Activated CD4-positive, alpha-beta T cell treated with anti-CD3 and anti-CD28 coated beads for 48 hours (primary cell): ENCODE measurements at places on chromosomes 6 and 20.

DNA sequence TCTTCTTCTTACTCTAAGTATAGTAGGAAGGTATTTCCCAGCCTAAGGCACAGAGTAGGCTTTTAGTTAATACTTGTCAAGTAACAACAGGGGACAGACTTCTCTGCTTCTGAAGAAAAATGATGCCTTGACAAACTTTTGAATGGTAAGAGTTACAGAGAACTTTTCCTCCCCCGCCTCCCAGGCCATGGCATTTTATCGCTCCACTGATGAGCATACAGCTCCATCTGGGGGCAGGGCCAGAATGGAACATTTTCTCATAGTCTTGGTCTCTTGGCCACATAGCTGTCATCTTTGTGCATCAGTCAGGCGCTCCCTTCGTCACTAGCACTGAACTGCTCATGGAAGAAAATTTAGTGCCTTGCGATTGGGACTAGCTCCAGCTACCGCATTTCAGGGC lies 1066.8 kb upstream of the CITED2 start:
- DNase-seq = peak; percentile 9

GRCh38 chr6:129695373-129696027 lies 14.5 kb downstream of the ARHGAP18 start:
- peak; percentile 51 for DNase-seq

- DNase-seq = no peak
Observed at GRCh38 chr6:135905604-135906300, 54.3 kb downstream of the PDE7B start.

GRCh38 chr6:164130151-164130550 lies 715.6 kb downstream of the QKI start:
- no peak for DNase-seq

GRCh38 chr20:24289737-24290481 lies 179.5 kb upstream of the SYNDIG1 start:
- DNase-seq = peak; percentile 12

- no peak for DNase-seq
Observed at GRCh38 chr6:129472239-129472638, 237.7 kb downstream of the ARHGAP18 start.

DNA sequence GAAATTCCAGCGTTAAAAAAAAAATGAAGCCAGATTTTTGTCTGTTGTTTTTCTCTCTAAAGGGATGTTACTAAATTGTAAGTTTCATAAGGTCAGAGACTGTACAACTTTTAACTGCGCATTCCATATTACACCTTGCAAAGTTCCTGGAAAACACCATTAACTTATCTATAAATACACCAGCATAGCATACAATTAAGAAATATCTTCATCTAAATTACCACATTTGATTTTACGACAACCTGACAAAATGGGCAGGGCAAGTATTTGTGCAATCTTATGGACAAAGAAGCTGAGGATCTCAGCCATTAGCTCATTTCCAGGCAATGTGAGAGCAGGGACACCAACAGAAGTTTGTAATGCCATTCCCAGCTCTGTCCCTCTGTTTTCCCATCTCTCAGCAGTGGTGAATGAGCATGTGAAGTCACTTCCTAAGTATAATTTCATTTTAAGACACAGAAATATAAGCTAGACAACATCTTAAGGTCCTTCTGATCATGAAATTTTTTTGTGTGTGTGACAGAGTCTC lies 12.9 kb upstream of the GCM1 start:
- DNase-seq = no peak

DNA sequence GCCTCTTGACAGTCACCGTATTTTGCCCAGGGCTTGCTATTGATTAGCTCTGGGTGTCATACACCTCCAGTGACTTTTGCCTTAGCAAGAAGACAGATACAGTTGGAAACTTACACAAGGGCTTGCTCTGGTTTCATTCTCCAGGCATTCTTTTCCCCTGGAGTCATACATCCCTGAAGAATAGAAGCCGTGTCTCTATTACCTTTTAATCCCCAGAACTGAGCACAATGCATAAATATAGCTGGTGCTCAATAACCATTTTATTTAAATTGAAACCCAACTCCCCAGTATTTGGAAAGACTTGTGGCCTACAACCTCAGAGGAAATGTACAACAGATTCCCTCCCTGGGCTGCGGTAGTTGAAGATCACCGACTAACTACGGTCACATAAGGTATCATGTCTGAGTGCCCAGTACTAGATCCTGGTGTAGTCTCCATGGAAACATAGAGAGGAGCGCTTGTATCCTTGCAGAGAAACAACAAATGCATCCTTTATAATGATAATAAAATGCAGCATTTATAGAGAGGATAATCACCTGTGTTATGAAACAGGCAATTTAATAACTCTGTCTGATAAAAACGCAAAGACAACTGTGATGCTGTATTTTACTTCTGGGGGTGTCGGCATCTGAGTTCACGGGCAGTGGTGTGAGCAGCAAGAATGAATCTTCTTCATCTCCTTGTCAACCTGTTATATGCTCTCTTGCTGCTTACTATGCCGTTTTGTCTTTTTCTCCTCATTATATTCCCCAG lies 401.2 kb upstream of the AGPAT4 start:
- no peak for DNase-seq

DNA sequence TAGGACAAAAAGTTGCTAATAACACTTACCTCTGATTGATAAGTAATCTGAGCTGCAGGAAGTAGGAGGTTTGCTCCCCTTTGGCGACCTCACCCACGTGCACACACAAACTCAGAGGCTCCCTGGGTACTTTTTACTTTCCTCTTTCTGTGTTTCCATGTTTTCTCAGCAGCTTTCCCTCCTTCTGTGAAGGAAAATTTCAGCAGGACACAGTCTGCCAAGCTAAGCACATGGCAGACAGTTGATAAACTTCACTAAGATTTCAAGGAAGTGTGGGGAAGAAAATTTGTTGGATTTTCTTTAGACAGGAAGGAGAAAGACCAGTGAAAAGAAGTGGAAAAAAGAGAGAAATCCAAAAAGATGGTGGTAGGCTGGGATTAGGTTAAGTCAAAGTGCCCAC lies 215.5 kb upstream of the ARG1 start:
- DNase-seq = no peak

DNA sequence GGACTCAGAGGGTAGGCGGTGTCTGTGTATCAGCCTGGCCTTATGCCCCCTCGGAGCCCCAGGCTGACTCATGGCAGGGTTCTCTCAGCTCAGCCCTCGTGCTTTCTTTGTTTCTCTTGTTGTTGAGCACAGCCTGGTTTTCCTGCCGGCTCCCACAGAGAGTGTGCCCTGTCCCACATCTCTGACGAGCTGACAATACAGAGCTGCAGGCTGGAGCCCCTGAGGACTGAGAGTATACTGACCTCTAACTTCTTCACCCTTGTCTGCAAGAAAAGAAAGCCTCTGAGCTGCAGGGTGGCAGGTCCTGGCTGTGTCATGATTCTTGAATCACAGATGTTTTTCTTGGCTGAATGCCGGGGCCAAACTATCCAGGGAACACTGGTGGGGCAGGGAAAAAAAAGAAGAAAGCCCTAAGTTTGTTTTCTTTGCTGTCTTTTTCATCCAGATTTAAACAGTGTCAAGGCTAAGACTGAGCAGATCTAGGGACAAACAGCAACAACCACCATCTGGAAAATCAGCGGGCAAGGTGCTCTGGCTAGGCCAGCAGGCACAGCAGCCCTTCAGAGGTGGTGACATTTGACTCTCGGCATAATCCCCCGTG lies 63.3 kb upstream of the ZNF133 start:
- DNase-seq = no peak

DNA sequence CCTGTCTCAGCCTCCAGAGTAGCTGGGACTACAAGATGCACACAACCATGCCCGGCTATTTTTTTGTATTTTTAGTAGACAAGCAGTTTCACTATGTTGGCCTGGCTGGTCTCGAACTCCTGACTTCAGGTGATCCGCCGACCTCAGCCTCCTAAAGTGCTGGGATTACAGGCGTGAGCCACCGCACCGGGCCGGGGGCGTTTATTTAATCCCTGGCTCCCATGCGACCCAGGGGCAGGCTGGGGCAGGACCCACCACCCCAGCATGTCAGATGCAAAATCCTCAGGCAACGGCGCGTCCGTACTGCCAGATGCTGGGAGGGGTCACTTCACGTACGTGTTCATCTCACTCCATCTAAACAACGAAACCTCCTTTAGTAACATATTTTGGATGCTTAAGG lies 518.7 kb upstream of the NOX3 start:
- DNase-seq = peak; percentile 10

GRCh38 chr6:53189554-53189953 lies 40.9 kb upstream of the GCM1 start:
- DNase-seq = no peak

DNA sequence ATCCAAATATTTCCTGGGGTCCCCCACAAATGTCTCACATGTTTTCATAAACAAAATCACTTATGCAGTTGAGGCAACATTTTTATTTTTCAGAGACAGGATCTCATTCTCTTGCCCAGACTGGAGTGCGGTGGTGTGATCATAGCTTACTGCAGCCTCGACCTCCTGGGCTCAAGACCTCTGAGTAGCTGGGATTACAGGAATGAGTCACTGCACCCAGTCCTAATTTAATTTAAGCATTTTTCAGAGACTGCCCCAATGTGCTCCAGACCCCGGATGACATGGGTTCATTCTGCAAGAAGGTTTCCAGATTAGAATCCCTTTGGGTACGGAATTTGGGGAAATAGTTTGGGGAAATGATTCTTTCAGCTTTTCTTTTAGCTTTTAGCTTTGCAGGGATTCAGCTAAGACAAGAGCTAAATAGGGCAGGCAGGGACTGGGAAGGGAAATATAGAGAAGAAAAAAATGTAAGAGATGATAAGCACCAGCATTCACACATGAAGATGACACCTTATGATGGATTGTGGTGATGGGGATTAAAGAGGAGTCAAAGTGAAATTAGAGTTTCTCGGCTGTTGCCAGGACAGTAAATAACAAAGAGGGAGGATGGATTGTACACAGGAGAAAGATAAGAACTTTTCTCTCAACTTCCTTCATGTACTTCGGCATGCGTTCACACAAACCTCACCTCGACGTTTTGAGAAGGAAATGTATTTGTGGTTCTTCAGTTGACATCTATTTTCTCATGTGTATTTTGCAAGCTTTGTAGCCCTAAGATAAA lies 169.4 kb upstream of the TAB2 start:
- DNase-seq = no peak

GRCh38 chr6:111776236-111777221 lies 96.7 kb downstream of the FYN start:
- no peak for DNase-seq

DNA sequence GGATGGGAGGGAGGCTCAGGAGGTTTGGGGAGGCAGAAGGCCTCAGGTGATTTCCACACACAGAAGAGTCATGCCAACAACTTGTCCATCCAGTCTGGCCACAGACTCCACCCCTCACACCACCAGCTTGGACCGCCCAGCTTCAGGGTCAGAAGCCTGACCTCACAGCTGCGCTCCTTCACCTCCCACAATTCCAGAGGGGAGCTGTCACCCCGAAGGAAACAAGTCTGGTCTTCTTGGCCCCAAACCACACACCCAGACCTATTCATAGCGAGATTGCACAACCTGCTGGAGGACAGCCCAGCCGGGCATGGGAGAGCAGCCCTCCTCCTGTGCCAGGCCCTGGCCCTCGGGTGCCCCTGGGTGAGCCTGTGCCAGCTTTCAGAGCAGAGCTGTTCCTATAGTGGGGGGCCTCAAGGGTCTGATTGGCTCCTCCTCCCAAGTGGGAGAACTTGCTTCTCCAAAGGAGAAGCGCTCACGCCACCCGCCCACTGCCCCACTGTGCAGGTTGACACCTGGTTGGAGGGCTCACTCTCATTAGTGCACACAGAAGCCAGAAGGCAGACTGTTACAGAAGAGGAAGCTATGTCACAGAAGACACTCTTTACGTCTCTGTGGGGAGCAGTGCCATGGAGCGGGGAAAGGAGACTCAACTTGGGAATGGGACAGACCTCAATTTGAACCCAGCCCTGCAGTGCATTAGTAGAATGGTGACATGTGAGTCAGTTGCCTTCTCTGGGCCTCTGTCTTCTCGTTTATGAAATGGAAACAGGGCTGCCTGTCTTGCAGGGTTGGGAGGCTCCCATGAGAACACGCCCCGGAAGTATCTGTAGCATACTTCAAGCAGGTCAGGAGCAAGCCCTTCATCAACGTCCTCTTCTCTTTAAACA lies 128.8 kb downstream of the FOXO3 start:
- no peak for DNase-seq

GRCh38 chr6:63757826-63758225 lies 122.2 kb downstream of the PHF3 start:
- no peak for DNase-seq

- no peak for DNase-seq
Observed at GRCh38 chr20:15673206-15673605, 900.0 kb downstream of the KIF16B start.

GRCh38 chr20:39660226-39660625 lies 698.1 kb downstream of the DHX35 start:
- DNase-seq = no peak

GRCh38 chr6:170545405-170545804 lies 7.7 kb downstream of the PSMB1 start:
- no peak for DNase-seq

GRCh38 chr6:142045380-142046278 lies 87.1 kb upstream of the GJE1 start:
- DNase-seq = no peak

DNA sequence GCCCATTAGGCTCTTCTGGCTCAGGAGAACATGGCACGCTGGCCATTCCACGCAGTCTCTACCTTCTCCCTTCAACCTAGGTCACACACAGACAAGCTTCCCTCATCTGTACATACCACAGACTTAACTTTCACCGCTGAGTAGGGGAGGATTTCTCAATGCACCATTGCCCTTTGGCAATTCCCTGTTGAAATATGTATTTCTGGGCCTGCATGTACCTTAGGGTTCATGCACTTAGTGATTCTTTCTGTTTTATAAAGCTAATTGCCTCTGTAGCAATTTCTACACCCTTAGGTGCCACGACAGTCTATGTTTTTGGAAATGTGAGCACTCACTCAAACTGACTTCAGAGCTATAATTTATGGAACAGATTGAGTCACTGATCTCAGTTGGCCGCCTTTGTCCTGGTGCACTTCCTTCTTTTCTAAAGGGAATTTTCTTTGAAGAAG lies 253.8 kb upstream of the PRDM1 start:
- DNase-seq = no peak

DNA sequence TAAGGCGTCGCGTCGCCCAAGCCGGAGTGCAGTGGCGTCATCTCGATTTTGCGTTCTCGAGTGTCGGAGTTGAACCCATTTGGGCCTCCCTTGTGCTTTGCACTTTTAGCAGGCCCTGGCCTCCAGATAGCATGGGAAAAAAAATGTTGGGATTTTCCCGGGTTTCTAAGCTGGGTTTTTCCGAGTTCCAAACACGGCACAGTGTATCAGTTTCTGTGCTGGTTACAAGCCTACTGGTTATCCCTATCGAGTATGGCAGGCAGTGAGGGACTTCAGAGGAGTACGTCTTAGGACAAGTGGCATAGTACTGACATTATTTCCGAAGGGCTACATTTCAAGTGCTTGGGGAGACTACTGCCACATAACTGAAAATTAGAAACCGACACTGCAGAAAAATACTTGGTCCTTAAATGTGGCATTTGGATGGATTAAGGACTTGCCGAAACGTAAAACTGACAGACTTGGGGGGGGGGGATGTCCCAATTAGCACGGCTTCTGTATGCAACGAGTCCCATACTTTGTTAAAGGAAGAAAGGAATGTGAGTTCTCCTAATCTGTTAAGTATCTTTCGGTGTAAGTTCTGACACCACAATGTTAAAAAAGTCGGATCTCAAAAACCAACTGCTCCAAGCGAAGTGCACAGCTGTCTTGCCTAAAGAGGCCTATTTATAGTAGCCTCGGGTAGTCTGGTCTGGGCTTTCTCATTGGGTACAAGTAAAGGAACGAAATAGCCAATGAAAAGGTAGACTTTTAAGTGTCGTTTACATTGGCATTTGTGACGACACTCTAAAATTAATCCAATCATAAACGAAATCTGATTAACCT lies 70.2 kb downstream of the HFE start:
- DNase-seq = no peak

- DNase-seq = no peak
Observed at GRCh38 chr20:34388000-34388399, 24.9 kb downstream of the ITCH start.
